ENCODE measurements at places on chromosomes 4 and X. TPM values are rescaled to one million over a fixed set of nuclear protein-coding genes. Genes with fewer than 3 reads are reported as not detected.

Gene IL21
- 0.18 TPM for total RNA-seq

Gene PAGE2
- total RNA-seq: 0.78 TPM

Gene GPM6B
- total RNA-seq: not detected

Gene LNX1
- total RNA-seq: 2.5 TPM

Gene BBS7
- 20.2 TPM for total RNA-seq

Gene GUCY1A1
- total RNA-seq: not detected

Gene DOCK11
- total RNA-seq: 58.5 TPM

DNA sequence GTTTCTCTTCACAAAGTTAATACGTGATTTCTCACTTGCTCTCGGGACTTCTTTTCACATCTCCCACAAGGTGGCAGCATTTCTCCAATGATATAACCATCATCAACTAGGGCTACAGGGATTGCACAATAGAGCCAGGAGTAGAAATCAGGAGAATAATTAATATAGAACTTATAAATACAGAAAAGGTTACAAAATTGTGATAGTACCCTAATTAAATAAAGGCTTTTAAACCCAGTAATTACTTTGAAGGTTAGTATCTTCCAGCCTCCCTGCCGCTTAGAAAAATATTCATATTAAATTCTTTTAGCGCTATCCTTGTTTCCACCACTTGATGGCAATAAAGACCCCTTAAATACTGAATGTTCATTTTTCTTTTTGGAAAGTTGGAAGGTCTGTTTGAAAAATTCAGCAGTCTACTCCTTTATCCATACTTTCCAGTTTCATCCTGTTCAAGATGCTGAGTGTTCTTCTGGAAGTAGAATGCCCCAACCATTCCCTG lies 65.8 kb downstream of the RASGEF1B start:
- DNase-seq: peak; percentile 74
- H3K4me3 ChIP-seq: no peak overlapping the region
- H3K4me1 ChIP-seq: peaks cover 17% of the 10 kb centered on the region
- no peak overlapping the region for H3K27ac ChIP-seq

DNA sequence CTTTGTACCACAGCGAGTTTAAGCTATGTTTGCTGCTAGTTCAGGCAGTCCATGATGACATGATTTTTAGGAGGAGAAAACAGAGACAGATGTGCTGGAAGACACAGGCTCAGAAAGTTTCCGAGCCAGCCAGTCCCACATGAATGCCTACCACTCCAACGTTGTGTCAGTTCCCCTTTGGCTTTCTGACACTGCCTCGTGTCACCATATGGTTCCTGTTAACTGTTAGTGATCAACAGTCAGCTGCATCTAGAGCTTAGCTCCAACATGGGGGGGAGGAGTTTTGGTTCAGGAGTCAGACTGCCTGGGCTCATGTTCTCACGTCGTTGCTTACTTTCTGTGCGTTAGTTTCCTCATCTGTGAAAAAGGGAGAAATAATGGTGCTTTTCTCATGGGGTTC lies 343.7 kb downstream of the MID1IP1 start:
- no peak for DNase-seq
- H3K27me3 ChIP-seq: no peaks in the 10 kb centered on the region
- H3K4me1 ChIP-seq: no peaks in the 10 kb centered on the region
- no peak overlapping the region for H3K27ac ChIP-seq
- no peak overlapping the region for H3K4me3 ChIP-seq

DNA sequence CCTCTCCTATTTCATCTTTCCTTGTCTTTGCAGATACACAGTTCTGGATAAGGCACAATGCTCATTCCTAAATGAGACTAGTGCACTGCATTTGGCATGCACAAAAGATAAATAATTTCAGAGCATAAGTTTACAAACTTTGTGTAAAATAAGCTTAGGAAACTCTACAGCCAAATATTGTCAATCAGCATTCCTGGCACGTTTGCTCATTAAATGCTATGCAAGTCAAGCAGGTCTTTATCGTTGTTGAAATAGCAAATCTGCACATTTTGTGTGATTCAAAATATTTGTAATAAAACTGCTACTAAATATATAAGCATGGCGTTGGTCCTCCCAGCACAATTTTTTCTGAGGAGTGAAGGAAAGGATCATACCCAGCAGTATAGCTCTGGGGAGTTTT lies 322.1 kb upstream of the NOCT start:
- peaks cover 13% of the 10 kb centered on the region for H3K27me3 ChIP-seq
- no peaks in the 10 kb centered on the region for H3K4me1 ChIP-seq
- no peak for DNase-seq

- no peak overlapping the region for H3K27ac ChIP-seq
- no peak overlapping the region for H3K4me3 ChIP-seq
- no peaks in the 10 kb centered on the region for H3K36me3 ChIP-seq
- no peaks in the 10 kb centered on the region for H3K27me3 ChIP-seq
- DNase-seq: no peak
Observed at GRCh38 chr4:101104312-101105052, 242.8 kb downstream of the PPP3CA start.

GRCh38 chr4:186202490-186203140 lies 11.2 kb downstream of the CYP4V2 start:
- H3K27me3 ChIP-seq: no peaks in the 10 kb centered on the region
- DNase-seq: no peak
- H3K4me3 ChIP-seq: no peak overlapping the region
- no peaks in the 10 kb centered on the region for H3K36me3 ChIP-seq
- H3K4me1 ChIP-seq: no peaks in the 10 kb centered on the region

GRCh38 chr4:139815778-139816601 lies 150.4 kb downstream of the MGST2 start:
- no peaks in the 10 kb centered on the region for H3K36me3 ChIP-seq
- DNase-seq: no peak
- H3K4me1 ChIP-seq: no peaks in the 10 kb centered on the region
- H3K27me3 ChIP-seq: peaks cover 6% of the 10 kb centered on the region
